HuH-7 (cell line): ENCODE measurements at places on chromosomes 12 and 14.
A peak's percentile ranks its signal among the peaks of the same experiment; 100 is the strongest.

- no peak for DNase-seq
These were observed 337.7 kb downstream of the IPO8 start for GRCh38 chr12:30357766-30358490.

DNA sequence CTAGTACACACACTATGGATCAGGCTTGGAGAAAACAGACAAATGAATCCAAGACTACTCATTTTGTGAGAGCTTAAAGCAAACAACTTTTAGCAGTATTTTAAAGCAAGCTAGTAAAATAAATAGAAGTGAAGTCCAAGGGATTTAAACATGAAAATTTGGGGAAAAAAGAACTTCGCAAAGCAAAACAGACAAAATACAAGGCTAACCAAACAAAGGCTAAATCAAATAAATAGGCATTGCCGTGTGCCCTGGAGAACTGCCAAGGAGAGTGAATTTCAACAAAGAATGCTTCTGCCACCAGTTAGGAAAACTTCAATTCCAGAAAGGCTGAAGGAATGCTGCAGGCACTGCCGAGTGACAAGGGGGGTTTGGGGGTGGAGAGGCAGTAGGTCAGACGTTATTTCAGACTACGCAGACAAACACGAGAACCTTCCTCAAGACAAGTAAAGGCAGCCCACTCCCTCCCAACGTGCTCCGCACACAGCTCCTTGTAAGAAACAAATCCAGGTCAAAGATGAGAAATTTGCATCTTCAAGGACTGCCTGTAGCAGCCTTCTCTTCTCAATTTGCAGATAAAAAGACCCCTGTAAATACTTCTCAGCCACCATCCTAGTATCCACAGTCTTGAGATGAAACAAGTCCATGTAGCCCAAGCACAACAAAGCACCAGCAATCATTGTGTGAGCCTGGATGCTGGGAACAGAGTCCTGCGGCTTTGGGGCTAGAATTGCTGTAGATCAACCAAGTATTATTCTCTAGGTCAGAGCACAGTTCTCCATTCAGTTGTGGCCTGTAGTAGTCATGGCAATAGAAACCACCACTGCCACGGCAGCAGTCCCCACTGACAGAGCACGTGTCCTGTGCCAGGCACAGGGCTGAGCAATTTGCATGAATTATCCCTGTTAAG, 43.3 kb downstream of the EFCAB11 start:
- DNase-seq = no peak

- DNase-seq = no peak
These were observed 14.1 kb downstream of the OTUB2 start for GRCh38 chr14:94040247-94040646.

DNA sequence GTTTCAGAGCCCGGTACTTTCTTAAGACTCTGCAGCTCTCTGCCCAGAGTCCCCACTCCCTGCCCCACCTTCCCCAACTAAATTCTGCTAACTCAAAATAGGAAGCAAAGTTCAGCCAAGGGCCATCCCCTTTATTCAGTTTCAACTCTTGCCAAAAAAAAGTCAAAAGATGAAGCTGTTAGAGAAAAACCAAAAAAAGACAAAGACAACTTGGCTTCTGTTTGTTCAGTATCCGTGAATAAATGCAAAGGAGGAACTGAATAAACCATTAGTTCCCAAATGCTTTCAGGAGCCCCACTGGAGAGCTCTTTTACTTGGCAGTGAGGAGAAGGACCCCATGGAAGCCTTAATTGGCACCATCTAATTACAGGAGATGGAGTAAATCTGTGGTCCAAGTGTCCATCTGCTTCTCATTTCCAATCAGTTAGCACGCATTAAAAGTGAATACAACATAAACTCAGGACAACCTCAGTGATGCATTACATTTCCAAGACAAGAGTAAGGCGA, 155.4 kb upstream of the GZMB start:
- no peak for DNase-seq

GRCh38 chr12:85531341-85531740, 251.3 kb downstream of the ALX1 start:
- no peak for DNase-seq

- no peak for DNase-seq
These were observed 52.6 kb downstream of the GALNT16 start for GRCh38 chr14:69312608-69313007.

GRCh38 chr12:53423597-53423996, at the start of gene AMHR2:
TSS of gene AMHR2 (plus strand) at chr12:53423855. CDS start at chr12:53423935, 80 bp downstream.
- DNase-seq = no peak

DNA sequence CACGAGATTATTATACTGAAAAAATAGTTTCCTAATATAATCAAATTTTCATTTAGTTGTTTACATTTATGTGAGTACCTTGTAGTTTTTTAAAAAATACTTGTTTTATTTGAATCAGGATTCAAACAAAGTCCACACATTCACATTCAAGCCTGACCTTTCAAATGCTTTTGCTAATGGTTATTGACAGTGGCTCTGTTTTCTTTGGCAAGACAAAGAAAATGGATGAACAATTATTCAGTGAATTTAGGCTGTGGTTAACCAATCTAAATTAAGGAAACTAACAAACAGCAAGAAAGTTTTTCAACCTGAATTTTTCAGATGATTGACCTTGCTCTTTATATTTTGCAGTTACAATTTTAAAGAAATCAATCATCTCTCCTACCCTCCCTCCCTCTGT, 9.7 kb downstream of the SLC4A8 start:
- no peak for DNase-seq

- no peak for DNase-seq
These were observed 54.5 kb upstream of the MMP17 start for GRCh38 chr12:131773582-131774221.

DNA sequence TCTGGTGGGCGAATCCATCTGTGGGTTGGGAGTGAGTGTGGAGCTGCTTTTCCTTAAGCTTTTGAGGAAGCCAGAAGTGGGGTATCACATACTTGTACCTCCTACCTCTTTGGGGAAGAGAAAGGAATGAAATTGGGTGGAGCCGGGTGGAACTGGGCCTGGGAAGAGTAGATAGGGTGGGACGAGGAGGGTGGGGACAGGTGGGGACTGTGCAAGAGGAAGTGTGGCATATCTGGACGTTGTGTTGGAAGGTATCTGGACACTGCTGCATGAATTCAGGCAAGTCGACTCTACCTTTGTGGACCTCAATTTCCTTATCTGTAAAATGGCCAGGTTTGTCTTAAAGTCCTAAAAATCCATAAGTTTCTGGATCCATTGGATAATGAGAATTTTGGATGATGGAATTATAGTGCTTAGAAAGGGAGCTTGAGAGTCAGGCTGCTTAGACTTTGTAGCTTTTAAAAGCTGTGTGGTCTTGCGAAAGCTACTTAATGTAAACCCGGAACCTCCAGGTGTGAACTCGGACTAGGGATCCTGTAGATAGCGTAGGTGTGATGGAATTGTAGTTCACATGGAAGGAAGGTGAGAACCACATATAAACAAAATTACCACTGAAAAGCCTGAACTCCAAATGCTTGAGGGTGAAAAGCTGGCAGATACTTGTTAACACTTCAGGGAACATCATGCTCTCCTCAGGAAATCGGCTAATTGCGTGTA, 2.1 kb downstream of the VRTN start:
- no peak for DNase-seq

DNA sequence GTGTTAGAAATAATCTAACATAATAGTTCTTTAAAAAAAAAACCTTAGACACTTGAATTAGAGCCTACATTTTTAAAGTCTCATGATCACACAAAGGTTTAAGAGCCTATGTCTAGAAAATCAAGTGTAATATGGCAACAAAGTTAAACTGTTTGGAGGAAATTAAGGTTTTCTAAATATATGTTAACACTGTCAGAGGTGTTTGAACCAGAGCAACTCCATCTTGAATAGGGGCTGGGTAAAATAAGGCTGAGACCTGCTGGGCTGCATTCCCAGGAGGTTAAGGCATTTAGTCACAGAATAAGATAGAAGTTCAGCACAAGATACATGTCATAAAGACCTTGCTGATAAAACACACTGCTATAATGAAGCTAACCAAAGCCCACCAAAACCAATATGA, 12.4 kb downstream of the CPNE8 start:
- DNase-seq = no peak

- no peak for DNase-seq
These were observed 40.8 kb upstream of the SLC38A2 start for GRCh38 chr12:46413368-46413767.

DNA sequence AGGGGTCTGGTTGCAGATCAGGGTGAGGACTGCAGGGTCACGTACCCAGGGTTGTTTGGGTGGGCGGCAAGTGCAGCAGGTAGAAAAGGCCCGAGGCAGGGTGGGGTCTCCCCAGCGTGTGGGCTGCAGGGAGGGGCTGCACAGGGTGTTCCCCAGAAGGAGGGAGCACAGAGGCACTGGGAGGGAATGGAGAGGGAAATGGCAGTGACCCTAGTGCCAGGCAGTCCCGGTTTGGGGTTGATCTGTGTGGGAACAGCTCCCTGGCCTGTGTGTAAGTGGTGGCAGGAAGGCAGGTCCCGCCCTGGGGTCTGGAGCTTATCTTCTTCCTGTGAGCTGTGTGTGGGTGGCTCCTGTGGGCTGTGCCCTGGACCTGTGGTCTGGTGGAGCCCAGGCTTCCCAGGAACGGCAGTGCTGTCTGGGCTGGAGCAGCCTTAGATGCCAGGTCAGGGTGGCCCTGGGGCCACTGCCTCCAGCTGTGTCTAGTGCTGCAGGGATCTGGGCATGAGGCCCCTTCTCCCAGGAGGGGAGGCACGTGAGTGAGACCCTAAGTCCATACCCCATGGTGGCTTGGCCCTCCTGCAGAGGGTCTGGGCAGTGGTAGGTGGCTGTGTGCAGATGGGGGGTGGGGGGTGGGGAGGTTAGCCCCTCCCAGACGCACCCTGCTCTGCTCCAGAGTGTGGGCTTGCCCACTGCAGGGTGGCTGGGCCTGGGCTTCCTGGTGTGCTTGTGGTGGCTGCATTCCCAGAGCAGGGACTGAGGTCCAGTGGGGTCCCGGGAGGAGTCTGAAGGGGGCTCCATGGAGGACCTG, 363.5 kb downstream of the TMEM121 start:
- DNase-seq = peak; percentile 2

DNA sequence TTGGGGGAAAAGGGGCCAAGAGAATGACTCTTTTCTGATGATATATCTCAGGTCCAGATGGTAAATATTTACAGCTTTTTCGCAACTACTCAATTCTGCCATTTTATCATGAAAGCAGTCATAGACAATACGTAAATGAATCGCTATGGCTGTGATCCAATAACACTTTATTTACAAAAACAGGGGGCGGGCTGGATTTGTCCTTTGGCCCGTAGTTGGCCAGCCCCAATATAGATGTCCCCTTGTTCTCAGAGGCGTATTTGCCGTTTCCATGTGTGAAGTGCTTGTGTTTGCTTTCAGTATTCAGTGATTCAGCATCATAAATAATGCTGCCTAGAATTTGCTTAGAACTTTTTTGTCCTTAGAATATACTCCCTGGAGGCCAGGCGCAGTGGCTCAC, 77.2 kb downstream of the CCDC92 start:
- no peak for DNase-seq

GRCh38 chr12:120286768-120287490, 4.8 kb downstream of the RNU4-2 start:
- no peak for DNase-seq

GRCh38 chr12:50625029-50625925, 120.5 kb downstream of the DIP2B start:
- DNase-seq = no peak

DNA sequence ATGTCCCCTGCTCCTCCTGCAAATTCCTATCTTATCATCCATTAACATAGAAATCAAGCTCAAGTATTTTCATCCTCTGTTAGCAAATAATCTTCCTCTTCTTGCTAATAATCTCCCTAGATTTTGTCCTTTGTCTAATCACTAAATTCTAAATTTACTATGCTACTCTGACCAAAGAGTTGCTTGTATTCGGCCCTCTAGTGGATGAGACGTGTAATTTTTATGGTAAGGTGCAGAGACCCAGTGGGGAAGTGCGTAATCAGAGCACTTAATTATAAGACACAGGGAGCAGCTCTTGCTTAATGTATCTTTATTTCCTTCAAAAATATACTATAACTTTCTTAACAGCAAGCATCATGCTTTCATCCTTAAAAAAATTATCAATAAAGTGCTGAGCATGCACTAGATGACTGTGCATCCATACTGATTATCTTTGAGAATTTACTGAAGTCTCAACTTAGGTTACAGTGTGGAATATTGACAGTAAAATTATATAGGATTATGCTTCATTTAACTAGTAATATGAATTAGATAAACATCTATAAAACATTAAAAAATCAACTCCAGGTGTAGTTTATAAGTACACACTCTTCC, 212.6 kb downstream of the SLC16A7 start:
- peak; percentile 39 for DNase-seq

- DNase-seq = no peak
These were observed 26.8 kb downstream of the ANKS1B start for GRCh38 chr12:99957866-99958466.

DNA sequence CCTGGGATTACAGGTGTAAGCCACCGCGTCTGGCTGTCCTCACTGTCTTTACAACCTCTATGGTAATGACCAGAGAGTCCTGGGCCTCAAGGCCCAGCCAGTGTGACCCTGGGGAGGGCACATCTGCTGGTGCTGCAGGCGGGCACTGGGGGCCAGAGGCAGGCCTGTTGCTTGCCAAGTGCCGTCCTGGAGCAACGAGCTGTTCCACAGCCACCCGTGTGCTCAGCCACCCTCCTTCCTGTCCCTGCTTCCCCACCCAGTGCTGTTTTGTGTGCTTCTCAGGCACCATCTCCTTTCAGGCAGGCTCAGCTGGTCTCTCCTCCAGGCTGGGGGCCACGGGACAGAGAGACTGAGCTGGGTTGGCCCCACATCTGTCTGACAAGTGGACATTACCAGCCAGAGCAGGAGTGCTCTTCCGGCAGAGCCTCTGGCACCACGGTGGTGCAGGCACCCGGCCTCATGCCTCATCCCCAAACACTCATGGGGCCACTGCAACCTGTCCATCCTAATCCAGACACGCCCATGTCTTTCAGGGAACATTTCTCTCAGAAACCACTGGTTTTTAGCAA, 9.0 kb downstream of the SLC25A47 start:
- DNase-seq = no peak

DNA sequence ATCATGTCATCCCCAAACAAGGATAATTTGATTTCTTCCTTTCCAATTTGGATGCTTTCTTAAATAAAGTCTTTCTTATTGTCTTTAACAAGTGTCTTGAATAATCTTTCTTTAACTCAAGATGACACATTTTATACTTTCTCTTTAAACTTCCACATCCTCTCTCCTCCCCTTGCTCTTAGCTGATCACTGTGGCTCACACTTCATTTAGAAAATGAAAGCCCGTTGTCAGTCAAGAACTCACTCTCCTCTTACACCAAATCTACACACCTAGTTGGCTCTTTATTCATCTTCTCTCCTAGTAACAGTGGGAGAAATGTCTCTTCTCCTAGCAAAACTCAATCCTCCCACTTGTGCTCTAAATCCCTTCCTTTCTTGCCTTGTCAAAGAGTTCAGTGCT, 10.4 kb upstream of the RMST start:
- DNase-seq = no peak

DNA sequence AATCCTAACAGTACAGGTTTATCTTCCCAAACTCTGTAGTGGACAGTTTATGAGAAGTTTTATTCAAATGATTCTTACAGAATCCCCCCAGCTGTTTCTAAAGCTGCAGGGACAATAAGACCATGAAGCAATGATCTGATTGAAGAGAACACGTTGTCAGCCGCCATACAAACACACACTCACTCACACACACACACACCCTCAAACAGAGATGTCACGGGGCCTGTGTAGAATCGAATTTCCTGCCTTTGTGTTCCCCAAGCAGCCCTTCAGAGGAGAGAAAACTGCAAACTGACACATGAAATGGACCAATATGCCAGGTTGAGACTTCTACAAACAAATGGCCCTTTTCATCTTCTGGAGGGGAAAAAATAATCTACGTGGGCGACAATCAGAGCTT, 80.5 kb upstream of the TBX3 start:
- DNase-seq = no peak

GRCh38 chr12:32440120-32440865, 40.9 kb downstream of the FGD4 start:
- no peak for DNase-seq

GRCh38 chr12:75047885-75048525, 161.6 kb downstream of the KCNC2 start:
- no peak for DNase-seq
